ENCODE measurements at places on chromosomes 7 and 10. TPM values are rescaled to one million over a fixed set of nuclear protein-coding genes. Genes with fewer than 3 reads are reported as not detected.

- H3K4me1 ChIP-seq, result peaks cover 4% of the 10 kb centered on the region
- DNase-seq, result no peak
- no peaks in the 10 kb centered on the region for H3K36me3 ChIP-seq
- no peaks in the 10 kb centered on the region for H3K27me3 ChIP-seq
- H3K27ac ChIP-seq, result peak overlapping the region; percentile 76
- peak overlapping the region; percentile 75 for H3K4me3 ChIP-seq
Observed at GRCh38 chr7:6106140-6106904, 75.1 kb downstream of the ANKRD61 start.

DNA sequence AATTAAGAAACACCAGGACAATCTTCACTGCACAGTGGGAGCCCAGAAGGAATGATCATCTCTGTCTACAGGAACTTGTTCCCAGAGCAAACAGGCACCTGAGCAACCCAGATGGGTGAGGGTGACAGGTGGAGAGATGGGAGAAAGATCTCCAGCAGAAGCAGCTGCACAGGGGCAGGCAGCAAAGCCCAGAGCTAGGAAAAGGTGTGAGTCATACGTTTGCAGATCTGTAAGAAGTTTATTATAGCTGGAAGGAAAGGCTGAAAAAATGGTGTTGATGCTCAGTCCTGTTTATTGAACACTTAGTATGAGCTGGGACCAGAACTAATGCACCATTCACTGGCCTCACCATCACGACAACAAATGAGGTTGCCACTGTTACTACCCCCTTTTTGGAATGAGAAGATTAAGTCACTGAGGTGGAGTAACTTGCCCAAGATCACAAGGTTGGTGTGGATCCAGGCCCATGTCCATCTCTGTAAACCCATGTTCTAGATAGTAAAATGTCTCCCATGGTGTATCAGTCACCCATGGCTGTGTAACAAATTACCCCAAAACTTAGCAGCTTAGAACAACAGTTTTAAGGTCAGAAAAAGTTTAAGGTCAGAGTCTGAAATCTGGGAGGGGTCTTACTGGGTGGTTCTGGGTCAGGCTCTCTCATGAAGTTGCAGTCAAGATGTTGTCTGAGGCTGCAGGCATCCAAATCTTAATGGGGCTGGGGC lies 506.9 kb downstream of the RPS24 start:
- H3K4me1 ChIP-seq, result peaks cover 4% of the 10 kb centered on the region
- no peak overlapping the region for H3K27ac ChIP-seq
- DNase-seq, result no peak
- H3K36me3 ChIP-seq, result no peaks in the 10 kb centered on the region

DNA sequence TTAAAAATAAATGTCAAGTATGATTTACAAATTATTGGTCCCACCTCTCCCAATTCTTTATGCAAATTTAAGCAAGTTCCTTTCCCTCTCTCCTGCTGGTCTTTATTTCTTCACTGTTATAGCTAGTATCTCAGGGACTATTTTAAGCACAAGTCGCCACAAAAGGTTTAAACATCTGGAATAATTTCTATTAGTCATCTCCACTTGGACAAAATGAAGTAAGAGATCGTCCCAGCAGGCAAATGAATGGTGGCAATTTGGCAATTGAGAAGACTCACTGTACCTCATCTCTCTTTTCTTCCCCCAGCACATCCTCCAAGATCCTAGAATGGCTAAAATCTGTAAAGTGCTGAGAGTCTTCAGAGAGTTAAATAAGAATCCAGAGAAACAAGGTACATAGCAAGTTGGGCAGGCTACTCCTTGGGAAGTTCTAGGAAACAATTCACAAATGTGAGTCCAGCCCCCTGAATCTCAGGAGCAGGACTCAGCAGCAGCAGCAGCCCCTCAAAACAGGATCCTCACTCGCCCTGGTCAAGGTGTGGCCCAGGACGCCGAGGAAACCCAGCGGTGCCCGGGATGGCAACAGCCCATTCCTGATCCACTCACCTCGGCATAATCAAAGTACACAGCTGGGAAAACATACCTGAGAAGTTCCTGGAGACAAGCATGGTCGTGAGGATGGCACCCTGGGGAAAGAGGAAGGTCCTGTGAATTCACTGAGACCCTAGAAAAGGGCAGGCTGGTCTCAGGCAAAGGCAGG lies 30.3 kb upstream of the NDST2 start:
- no peak overlapping the region for H3K27ac ChIP-seq
- no peaks in the 10 kb centered on the region for H3K36me3 ChIP-seq
- no peak overlapping the region for H3K4me3 ChIP-seq
- no peaks in the 10 kb centered on the region for H3K4me1 ChIP-seq
- DNase-seq, result no peak
- no peaks in the 10 kb centered on the region for H3K27me3 ChIP-seq

- H3K27me3 ChIP-seq, result no peaks in the 10 kb centered on the region
- no peaks in the 10 kb centered on the region for H3K36me3 ChIP-seq
- no peaks in the 10 kb centered on the region for H3K4me1 ChIP-seq
- no peak overlapping the region for H3K4me3 ChIP-seq
- DNase-seq, result no peak
Observed at GRCh38 chr10:71473671-71474599, 77.2 kb downstream of the CDH23 start.

GRCh38 chr10:123327896-123328295 lies 173.7 kb downstream of the BUB3 start:
- no peaks in the 10 kb centered on the region for H3K27me3 ChIP-seq
- no peaks in the 10 kb centered on the region for H3K36me3 ChIP-seq
- H3K27ac ChIP-seq, result no peak overlapping the region
- H3K4me3 ChIP-seq, result no peak overlapping the region

GRCh38 chr10:11782793-11783557 lies 40.2 kb upstream of the PROSER2 start:
- H3K27me3 ChIP-seq, result no peaks in the 10 kb centered on the region
- no peak overlapping the region for H3K4me3 ChIP-seq
- H3K36me3 ChIP-seq, result no peaks in the 10 kb centered on the region

GRCh38 chr10:13629116-13629515 lies 42.4 kb downstream of the PRPF18 start:
- peaks cover under 1% of the 10 kb centered on the region for H3K36me3 ChIP-seq
- H3K4me1 ChIP-seq, result peaks cover 4% of the 10 kb centered on the region
- H3K27me3 ChIP-seq, result no peaks in the 10 kb centered on the region

- no peaks in the 10 kb centered on the region for H3K36me3 ChIP-seq
- no peak for DNase-seq
Observed at GRCh38 chr7:150927956-150928344, 50.2 kb downstream of the KCNH2 start.

DNA sequence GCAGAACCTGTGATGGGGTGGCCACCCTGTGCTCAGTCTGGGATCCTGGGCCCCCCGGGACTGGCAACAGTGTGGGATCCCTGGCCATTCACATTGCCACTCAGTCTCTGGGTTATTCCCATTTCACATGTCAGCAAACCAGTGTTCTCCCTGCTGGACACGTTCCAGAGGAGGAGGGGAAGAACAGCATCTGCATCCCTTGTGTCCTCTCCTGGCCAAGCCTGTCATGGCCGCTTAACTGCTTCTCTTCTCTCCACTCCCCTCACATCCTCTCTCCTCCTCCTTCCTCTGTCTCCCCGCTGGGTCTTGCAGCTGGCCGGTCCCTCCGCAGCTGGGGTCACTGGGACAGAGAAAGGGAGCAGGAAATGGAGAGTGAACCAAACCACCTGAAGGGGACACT lies 74.4 kb downstream of the C10orf105 start:
- H3K27me3 ChIP-seq, result no peaks in the 10 kb centered on the region
- no peak overlapping the region for H3K4me3 ChIP-seq
- H3K4me1 ChIP-seq, result no peaks in the 10 kb centered on the region
- H3K27ac ChIP-seq, result no peak overlapping the region

DNA sequence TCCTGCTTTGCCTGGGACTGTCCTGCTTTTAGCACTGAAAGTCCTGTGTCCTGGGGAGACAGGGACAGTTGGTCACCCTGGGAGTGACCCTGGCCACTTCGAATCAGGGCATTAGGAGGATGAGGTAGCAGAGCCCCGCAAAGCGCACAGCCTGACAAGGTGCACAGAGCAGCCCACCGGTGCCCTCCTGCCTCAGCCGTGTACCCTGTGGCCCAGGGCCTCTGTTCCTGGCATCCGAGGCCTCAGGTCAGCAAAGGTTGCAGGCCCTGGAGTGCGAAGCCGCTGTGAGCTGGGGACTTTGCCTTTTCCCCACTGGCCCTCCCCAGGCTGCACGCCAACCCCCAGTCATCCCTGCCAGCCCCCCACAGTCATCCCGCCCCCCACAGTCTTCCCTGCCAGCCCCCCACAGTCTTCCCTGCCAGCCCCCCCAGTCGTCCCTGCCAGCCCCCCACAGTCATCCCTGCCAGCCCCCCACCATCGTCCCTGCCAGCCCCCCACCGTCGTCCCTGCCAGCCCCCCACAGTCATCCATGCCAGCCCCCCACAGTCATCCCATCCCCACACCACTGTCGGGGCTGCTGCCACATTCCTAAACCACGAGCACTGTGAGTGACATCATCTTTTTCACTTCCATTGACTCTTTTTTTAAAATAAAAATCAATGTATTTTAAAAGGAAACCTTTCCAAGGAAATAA lies 91.8 kb downstream of the RGS10 start:
- no peak overlapping the region for H3K4me3 ChIP-seq
- no peaks in the 10 kb centered on the region for H3K27me3 ChIP-seq
- no peak overlapping the region for H3K27ac ChIP-seq
- H3K4me1 ChIP-seq, result no peaks in the 10 kb centered on the region
- H3K36me3 ChIP-seq, result no peaks in the 10 kb centered on the region

DNA sequence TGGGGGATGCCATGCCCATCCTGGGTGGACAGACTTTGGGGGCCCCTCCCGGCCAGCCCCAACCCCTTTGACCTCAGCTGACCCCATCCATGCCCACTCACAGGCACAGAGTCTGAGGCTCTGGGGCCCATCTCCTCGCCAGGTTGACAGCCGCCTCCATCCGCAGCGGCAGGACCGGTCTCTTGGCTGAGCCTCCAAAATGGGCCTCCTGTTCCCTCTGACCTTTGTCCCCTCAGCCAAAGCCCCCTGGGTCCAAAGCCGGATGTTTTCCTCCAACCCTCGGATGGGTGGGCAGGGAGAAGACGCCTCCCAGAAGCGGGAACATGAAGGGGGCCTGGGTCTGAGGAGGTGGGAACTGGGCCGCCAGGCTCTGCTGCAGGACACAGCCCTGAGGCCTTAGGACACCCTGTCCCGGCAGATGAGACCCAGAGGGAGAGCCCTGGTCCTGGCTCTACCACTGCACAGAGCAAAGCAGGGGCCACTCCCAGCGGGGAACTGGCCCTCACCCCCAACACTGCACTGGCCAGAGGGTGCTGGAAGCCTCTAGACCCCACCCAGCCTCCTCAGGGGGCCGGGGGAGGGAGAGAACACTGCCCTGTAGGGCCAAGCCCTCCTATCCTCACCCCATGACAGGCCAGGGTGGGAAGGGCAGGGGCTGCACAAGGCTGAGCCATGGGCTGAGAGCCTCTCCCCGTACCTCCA lies 12.6 kb downstream of the PDGFA start:
- no peaks in the 10 kb centered on the region for H3K4me1 ChIP-seq
- H3K36me3 ChIP-seq, result no peaks in the 10 kb centered on the region
- H3K4me3 ChIP-seq, result no peak overlapping the region
- H3K27ac ChIP-seq, result no peak overlapping the region
- DNase-seq, result no peak

TLX1 gene
- not detected for total RNA-seq

ASB15 gene
- total RNA-seq, result not detected

NUDT13 gene
- 3.3 TPM for total RNA-seq

DBF4 gene
- total RNA-seq, result 8.8 TPM

- H3K27me3 ChIP-seq, result no peaks in the 10 kb centered on the region
- no peak for DNase-seq
- no peak overlapping the region for H3K27ac ChIP-seq
- no peaks in the 10 kb centered on the region for H3K4me1 ChIP-seq
- H3K36me3 ChIP-seq, result no peaks in the 10 kb centered on the region
Observed at GRCh38 chr10:86356296-86356695, 10.3 kb downstream of the GRID1 start.

- H3K4me3 ChIP-seq, result no peak overlapping the region
- H3K27ac ChIP-seq, result no peak overlapping the region
- no peaks in the 10 kb centered on the region for H3K27me3 ChIP-seq
- no peaks in the 10 kb centered on the region for H3K36me3 ChIP-seq
- no peaks in the 10 kb centered on the region for H3K4me1 ChIP-seq
- no peak for DNase-seq
Observed at GRCh38 chr10:118101501-118101900, 54.8 kb upstream of the RAB11FIP2 start.

- no peak overlapping the region for H3K27ac ChIP-seq
- DNase-seq, result peak; percentile 66
- no peak overlapping the region for H3K4me3 ChIP-seq
Observed at GRCh38 chr10:78148961-78149612, 115.4 kb downstream of the RPS24 start.

GRCh38 chr7:15104411-15105092 lies 202.0 kb upstream of the DGKB start:
- H3K4me3 ChIP-seq, result no peak overlapping the region
- H3K36me3 ChIP-seq, result no peaks in the 10 kb centered on the region
- no peak for DNase-seq
- H3K27me3 ChIP-seq, result no peaks in the 10 kb centered on the region

DNA sequence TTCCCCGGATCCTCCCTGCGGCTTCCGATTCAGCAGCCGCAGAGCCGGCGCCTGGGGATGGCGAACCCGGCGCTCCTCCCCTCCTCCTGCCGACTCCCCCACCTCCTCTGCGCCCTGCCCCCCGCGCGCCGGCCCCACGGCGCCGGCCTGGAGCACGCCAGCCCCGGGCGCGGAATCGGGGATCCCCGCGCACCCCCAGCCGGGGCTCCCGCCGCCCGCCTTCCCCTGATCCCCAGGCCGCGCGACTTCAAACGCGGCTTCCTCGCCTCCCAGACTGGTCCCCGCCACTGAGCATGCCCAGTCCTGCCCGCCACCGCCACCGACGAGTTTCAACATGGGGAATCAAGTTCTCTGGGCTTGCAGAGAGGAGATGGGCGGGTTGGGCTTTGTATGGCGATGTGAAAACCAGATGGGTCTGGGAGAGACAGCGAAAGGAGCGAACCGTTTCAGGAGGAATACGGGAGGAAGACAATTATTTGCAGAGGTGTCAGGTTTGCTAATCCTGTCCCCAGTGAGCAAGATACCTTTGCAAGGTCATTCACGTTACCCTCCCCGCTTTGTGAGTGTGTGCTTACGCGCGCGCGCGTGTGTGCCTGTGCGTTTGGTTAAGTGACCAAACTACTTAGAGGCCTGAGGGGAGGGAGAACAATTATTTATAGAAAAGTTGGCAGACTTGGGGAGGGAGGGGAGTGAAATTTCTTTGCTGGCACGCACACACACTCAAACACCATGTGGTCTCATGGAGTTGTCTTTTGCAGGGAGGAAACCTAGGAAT lies at the start of gene PANK1:
Gene PANK1 (minus strand): TSS at position 276 of the 775 bp plus-strand sequence. CDS start 351 bp downstream, outside the sequence.
- DNase-seq, result peak; percentile 91
- H3K36me3 ChIP-seq, result no peaks in the 10 kb centered on the region
- H3K27me3 ChIP-seq, result no peaks in the 10 kb centered on the region
- H3K4me1 ChIP-seq, result peaks cover 17% of the 10 kb centered on the region
- H3K27ac ChIP-seq, result peak within 1 kb of the TSS; percentile 98
- H3K4me3 ChIP-seq, result peak within 1 kb of the TSS; percentile 87

- no peaks in the 10 kb centered on the region for H3K4me1 ChIP-seq
- H3K4me3 ChIP-seq, result no peak overlapping the region
Observed at GRCh38 chr10:101155896-101156295, 24.8 kb downstream of the TLX1 start.

Measured in kidney (tissue), 22 donors.